ENCODE measurements at places on chromosomes 1 and 21.
A peak's percentile ranks its signal among the peaks of the same experiment; 100 is the strongest.

DNA sequence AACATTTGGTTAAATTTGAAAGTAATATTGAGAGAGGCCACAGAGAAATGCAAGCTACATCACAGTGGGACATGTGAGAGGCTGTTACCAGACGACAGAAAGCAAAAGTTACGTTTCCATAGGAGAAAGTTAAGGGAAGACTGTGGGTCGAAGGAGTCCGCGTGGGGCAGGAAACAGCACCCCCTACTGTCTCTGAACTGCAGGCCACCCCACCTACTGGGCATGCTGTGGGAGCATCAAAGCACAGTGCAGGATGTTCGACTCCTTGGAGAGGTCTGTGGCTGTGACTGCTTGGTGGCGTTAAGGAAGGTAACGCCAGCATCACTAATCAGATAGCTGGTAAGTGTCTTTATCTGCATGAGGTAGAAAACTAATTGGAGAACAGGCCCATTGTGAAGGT is 123.9 kb downstream of the PTBP2 start:
- H3K36me3 ChIP-seq = no peaks in the 10 kb centered on the region
- no peaks in the 10 kb centered on the region for H3K4me1 ChIP-seq
- peak; percentile 17 for DNase-seq
- H3K4me3 ChIP-seq = no peak overlapping the region

- H3K27me3 ChIP-seq = no peaks in the 10 kb centered on the region
- peaks cover 2% of the 10 kb centered on the region for H3K4me1 ChIP-seq
- DNase-seq = peak; percentile 31
- H3K27ac ChIP-seq = no peak overlapping the region
These were observed 1035.7 kb downstream of the ADGRL2 start for GRCh38 chr1:82836213-82836972.

DNA sequence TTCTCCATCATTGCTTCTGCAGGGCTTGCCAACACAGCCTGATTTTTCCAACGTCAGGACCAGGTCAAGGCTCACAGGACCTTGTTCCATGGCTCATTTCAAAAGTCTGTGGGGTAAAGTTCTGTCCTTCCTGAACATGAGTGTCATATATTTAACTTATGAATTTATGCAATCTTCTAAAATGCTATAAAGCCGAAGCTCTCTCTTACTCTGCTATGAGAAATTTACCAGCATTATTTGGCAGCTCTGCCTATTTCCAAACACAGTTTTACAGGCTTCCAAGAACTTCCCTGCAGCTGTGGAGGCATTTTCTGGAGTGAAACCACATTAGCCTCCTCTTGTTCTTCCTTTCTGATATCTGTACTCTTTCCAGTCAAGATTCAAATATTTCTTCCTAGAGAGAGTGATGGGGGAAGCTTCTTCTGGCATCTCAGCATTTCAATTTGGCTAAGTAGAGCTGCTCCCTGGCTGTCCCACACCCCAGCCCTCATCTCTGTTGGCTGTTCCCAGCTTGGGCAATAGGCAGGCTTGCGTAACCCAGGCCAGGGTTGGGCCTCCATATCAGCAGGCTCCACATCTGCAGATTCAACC is 15.6 kb upstream of the HMGCS2 start:
- no peaks in the 10 kb centered on the region for H3K36me3 ChIP-seq
- H3K4me1 ChIP-seq = peaks cover 3% of the 10 kb centered on the region
- H3K27ac ChIP-seq = no peak overlapping the region
- no peak overlapping the region for H3K4me3 ChIP-seq
- DNase-seq = no peak

DNA sequence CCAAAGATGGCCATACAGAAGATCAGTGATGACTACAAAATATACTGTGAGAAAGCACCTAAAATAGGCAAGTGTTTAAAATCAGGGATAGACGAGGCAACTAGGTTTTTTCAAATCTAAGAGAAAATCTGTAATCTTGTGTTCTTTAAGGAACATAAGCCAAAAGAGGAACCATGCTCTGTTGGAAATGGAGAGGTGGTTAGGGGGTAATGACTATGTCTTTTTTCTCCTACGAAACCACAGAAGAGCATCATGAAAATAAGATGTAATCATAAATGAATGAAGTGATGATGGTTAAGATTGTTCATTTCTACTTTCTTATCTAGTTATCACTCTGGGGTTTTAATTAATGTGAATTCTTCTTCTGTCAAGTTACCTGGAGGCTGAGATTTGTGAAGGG is 43.1 kb downstream of the RGSL1 start:
- H3K27ac ChIP-seq = no peak overlapping the region
- H3K27me3 ChIP-seq = no peaks in the 10 kb centered on the region
- H3K36me3 ChIP-seq = no peaks in the 10 kb centered on the region
- no peaks in the 10 kb centered on the region for H3K4me1 ChIP-seq

GRCh38 chr1:79781261-79781660 is 774.7 kb upstream of the ADGRL4 start:
- no peaks in the 10 kb centered on the region for H3K36me3 ChIP-seq
- H3K4me1 ChIP-seq = no peaks in the 10 kb centered on the region
- no peak overlapping the region for H3K27ac ChIP-seq
- H3K27me3 ChIP-seq = no peaks in the 10 kb centered on the region

GRCh38 chr1:6464514-6464836 is 1.5 kb downstream of the TNFRSF25 start:
- no peak for DNase-seq
- H3K27me3 ChIP-seq = peaks cover 32% of the 10 kb centered on the region
- H3K27ac ChIP-seq = no peak overlapping the region
- H3K4me1 ChIP-seq = peaks cover 5% of the 10 kb centered on the region
- peaks cover 27% of the 10 kb centered on the region for H3K36me3 ChIP-seq

GRCh38 chr1:230816018-230816417 is 52.3 kb downstream of the C1orf198 start:
- no peak for DNase-seq
- H3K36me3 ChIP-seq = no peaks in the 10 kb centered on the region
- H3K4me3 ChIP-seq = no peak overlapping the region
- H3K4me1 ChIP-seq = no peaks in the 10 kb centered on the region
- no peak overlapping the region for H3K27ac ChIP-seq
- H3K27me3 ChIP-seq = no peaks in the 10 kb centered on the region

GRCh38 chr1:209962388-209962787 is 24.4 kb downstream of the SYT14 start:
- H3K27ac ChIP-seq = no peak overlapping the region
- H3K36me3 ChIP-seq = no peaks in the 10 kb centered on the region
- H3K4me1 ChIP-seq = no peaks in the 10 kb centered on the region
- no peak overlapping the region for H3K4me3 ChIP-seq
- peaks cover 4% of the 10 kb centered on the region for H3K27me3 ChIP-seq
- no peak for DNase-seq

DNA sequence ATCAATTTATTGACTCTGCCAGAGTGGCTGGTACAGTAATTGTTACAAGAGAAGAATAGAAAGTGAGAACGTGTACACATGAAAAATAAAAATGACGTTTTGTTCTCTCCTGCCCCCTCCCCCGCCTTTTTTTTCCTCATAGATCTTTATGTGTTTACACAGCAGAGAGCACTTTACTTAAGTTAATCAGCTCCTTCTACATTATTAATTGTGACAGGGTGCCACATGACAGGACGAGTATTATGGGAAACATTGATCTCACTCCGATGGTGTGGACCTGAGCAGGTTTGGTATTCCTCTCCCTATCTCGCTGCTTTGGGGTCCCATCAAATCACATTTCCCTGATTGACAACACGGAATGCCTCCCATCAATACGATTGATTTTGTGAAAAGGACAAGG is 285.7 kb downstream of the TM2D1 start:
- no peak overlapping the region for H3K27ac ChIP-seq
- H3K36me3 ChIP-seq = no peaks in the 10 kb centered on the region
- H3K27me3 ChIP-seq = peaks cover 6% of the 10 kb centered on the region
- no peak for DNase-seq

DNA sequence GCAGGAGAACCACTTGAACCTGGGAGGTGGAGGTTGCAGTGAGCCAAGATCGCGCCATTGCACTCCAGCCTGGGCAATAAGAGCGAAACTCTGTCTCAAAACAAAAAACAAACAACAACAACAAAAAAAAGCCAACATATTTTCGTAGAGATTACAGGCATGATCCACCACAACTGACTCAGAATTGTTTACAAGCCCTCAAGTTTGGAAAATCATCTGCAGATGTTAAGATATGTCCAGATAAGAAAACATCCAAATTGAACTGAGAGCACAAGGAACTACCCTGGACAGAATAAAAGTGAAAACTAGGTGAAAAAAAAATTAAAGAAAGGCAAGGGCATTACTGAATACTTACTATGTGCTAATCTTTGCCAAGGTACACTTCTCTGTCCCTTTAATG is 89.8 kb upstream of the WLS start:
- DNase-seq = no peak
- H3K27me3 ChIP-seq = no peaks in the 10 kb centered on the region
- H3K36me3 ChIP-seq = no peaks in the 10 kb centered on the region
- peaks cover 10% of the 10 kb centered on the region for H3K4me1 ChIP-seq

- H3K4me3 ChIP-seq = no peak overlapping the region
- H3K27ac ChIP-seq = no peak overlapping the region
- H3K4me1 ChIP-seq = peaks cover 2% of the 10 kb centered on the region
- no peaks in the 10 kb centered on the region for H3K27me3 ChIP-seq
These were observed 153.1 kb downstream of the GRIK1 start for GRCh38 chr21:29786496-29787360.

- no peak for DNase-seq
- H3K36me3 ChIP-seq = no peaks in the 10 kb centered on the region
- no peak overlapping the region for H3K27ac ChIP-seq
- peaks cover 13% of the 10 kb centered on the region for H3K4me1 ChIP-seq
- no peaks in the 10 kb centered on the region for H3K27me3 ChIP-seq
These were observed 225.0 kb downstream of the PBX1 start for GRCh38 chr1:164783778-164784555.

- peaks cover 1% of the 10 kb centered on the region for H3K4me1 ChIP-seq
- no peak for DNase-seq
- H3K27me3 ChIP-seq = no peaks in the 10 kb centered on the region
These were observed 36.8 kb downstream of the MAP10 start for GRCh38 chr1:232841823-232842565.

- no peak overlapping the region for H3K27ac ChIP-seq
- no peak overlapping the region for H3K4me3 ChIP-seq
- no peaks in the 10 kb centered on the region for H3K27me3 ChIP-seq
- no peak for DNase-seq
- peaks cover 9% of the 10 kb centered on the region for H3K4me1 ChIP-seq
These were observed 176.7 kb downstream of the GALNT2 start for GRCh38 chr1:230243583-230244353.

DNA sequence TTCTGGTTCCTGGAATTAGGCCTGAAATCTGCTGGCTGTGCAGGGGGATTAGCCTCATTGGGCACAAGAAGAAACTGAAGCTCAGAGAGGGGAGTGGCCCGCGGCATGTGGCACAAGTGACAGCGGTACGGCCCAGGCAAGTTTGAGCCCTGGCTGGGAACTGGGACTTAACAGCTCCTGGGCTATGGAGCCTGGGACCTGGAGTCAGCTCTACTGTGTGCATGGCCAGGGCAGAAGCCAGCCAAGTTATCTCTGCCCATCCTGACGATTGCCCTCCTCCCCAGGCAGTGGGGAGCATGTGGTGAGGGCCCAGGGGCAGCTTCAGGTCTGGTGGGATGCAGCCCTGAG is 61.3 kb downstream of the ALPL start:
- no peak overlapping the region for H3K4me3 ChIP-seq
- H3K4me1 ChIP-seq = peaks cover 54% of the 10 kb centered on the region
- no peak overlapping the region for H3K27ac ChIP-seq
- H3K36me3 ChIP-seq = no peaks in the 10 kb centered on the region

DNA sequence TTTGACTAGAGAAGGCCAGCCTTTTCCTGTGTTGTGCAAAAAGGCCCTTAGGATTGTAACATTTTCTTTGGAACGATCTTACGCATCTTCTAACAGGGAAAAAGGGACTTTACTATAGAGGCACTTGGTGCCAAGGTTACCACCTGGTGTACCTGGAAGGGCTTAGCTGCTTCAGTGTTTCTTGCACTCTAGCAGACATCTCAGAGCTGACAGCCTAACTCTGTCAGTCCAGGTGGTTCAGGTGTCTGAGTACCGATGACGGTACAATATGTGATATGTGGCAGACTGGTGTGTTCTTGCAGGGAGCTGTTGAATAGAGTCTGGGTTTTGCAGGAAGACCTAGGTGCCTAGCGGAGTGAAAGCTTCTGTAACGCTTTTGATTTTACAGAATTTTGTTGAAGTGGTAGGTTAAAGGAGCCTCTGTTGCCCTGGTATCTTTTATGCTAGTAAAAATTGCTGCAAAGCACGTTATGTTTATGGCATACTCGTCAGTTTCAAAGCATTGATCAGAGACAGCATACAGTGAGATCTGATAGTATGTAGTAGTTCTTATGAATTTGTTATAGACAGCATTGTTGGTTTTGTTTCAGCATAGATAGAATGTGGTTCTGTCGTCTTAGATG is 1.4 kb downstream of the MAGI3 start:
- no peaks in the 10 kb centered on the region for H3K27me3 ChIP-seq
- peak overlapping the region; percentile 94 for H3K4me3 ChIP-seq
- H3K36me3 ChIP-seq = no peaks in the 10 kb centered on the region
- no peak for DNase-seq
- H3K27ac ChIP-seq = no peak overlapping the region

DNA sequence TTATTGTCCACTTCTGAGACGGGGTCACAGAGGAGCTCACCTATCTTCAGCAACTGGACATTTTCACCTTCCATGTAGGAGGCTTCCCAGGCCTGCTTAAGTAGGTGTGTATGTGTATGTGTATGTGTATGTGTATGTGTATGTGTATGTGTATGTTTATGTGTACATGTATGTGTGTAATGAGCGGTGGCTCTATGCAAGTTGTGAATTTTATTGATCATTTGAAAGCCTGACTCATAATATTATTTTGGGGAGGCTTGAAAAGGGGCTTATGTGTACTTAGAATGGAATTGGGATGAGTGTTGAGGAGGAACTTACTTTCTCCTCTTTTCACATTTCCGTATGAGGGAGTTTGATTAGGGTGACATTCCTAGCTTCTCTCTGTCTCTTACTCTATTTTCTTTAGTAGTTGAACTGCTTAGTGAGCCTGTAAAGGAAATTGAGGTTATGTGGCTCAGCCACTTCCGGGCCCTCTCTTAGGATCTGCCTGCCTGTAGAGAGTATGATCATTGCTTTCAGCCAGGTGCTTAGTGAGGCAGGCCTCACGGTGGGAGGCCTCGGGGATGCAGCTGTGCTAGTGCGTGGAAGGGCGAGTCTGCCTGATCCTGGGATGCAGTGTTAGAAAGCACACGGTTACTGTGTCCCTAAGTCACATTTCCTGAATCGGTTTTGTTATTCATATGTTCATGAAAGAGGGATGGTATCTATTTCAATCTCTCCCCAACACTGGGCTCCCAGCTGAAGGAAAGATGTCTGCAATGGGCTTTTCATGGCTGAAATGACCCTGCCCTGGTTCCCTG is 61.0 kb downstream of the IER5 start:
- H3K4me1 ChIP-seq = peaks cover 5% of the 10 kb centered on the region
- H3K27ac ChIP-seq = no peak overlapping the region
- no peaks in the 10 kb centered on the region for H3K36me3 ChIP-seq
- no peak for DNase-seq
- H3K4me3 ChIP-seq = no peak overlapping the region
- no peaks in the 10 kb centered on the region for H3K27me3 ChIP-seq

DNA sequence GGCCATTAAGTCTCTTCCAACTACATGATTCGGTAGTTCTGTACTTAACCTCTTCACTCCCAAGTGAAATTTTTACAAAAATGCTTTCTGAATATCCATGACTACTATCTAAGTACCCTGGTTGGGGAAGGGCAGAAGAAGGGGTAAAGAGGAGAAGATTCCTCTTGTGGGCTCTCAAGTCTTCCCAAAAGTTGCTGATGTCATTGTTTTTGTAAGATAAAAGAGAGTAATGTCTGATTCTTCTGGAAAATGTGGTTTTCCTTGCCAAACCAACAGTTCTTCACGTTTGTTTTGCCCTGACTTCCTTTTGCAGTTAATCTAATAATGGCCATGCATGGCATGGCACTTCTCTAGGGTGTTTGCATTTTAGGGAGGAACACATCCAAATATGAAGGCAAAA is 34.7 kb upstream of the AK4 start:
- H3K27ac ChIP-seq = no peak overlapping the region
- H3K27me3 ChIP-seq = no peaks in the 10 kb centered on the region
- H3K4me3 ChIP-seq = no peak overlapping the region

All from mesenchymal stem cell (in vitro differentiated cells and primary cell).